ENCODE measurements at places on chromosomes 4 and X.

DNA sequence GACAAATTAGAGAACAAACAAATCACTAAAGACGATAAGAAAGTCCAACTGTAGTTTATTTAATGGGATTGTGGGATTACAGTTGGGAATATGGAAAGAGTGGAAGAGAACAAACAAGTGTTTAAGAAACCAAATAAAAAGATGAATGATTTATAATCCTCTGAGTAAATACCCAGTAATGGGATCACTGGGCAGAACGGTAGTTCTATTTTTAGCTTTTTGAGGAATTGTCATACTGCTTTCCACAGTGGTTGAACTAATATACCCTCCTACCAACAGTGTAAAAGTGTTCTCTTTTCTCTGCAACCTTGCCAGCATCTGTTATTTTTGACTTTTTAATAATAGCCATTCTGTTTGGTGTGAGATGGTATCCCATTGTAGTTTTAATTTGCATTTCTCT, 15.0 kb downstream of the C4orf51 start:
- DNase-seq = no peak

- DNase-seq = no peak
Observed at GRCh38 chr4:38333219-38333618, 330.8 kb upstream of the KLF3 start.

GRCh38 chrX:139246295-139246694, 284.2 kb upstream of the F9 start:
- DNase-seq = no peak

DNA sequence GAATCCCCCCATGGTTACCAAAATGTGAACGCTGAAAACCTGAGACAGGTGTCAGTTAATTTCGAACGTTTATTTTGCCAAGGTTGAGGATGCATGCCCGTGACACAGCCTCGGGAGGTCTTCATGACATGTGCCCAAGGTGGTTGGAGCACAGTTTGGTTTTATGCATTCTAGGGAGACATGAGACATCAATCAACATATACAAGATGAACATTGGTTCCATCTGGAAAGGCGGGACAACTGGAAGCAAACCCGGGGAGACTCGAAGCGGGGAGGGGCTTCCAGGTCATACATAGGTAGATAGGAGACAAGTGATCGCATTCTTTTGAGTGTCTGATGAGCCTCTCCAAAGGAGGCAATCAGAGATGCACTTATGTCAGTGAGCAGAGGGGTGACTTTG, 11.0 kb upstream of the SH3BP2 start:
- DNase-seq = no peak

- no peak for DNase-seq
Observed at GRCh38 chrX:96619588-96619987, 65.1 kb upstream of the DIAPH2 start.

GRCh38 chr4:47084795-47085194, 53.4 kb downstream of the GABRB1 start:
- no peak for DNase-seq

DNA sequence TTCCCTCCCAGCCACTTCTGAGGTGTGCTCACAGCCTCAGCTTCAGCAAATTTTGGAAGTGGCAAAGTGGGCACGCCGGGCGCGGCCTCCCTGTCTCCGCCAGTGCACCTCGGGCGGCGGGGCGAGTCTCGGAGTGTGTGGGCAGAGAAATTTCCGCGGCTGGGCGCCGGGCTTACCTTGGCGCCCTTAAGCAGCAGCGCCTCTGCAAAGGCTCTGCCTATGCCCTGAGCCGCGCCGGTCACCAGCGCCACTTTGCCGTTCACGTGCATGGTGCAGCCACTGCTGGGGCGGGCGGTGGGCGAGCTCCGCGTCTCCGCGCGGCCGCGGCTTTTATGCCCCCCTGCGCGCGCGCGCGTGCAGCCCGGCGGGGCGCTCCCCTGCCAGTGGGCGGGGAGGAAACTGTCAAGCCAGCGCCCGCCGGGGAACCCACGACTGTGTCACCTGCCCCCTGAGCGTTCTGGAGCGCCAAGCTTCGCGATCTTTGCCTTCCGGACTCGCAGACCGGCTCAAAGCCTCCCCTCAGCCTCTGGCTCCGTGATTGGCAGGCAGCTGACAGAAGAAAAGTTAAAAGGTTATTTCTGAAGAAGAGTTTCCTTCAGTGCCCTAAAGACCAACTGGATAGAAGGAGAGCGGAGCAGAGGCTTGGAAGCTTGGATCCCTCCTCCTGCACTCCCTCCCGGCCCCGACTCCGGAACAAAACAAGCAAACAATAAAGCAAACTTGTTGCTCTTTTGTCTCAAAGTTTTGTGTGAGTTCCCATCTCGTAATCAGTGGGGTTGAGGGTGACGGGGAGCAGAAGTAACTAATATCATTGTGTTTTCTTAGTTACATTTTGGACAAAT, at the start of gene HPGD:
TSS of gene HPGD (minus strand) at position 306 of the 842 bp plus-strand sequence. CDS start at position 269, 37 bp downstream.
- DNase-seq = no peak

GRCh38 chr4:673349-674091, 556 bp downstream of the ATP5ME start:
- no peak for DNase-seq

DNA sequence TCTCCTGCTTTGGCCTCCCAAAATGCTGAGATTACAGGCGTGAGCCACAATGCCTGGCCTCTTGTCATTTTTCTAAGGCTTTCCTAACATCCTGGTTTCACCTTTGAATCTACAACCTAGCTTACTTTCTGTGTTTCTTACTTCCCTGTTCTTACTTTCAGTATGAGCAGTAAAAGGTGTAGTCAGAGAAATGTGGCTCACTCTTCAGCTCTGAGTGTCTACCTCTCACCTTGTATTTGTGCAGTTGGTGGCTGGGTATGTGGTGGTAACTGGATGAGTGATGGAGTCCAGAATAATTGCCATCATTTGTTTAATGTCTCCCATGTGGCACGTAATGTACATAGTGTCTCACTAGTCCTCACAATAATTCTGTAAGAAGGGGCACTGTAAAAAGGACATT, 19.1 kb upstream of the CXCL11 start:
- DNase-seq = no peak
